Activated CD4-positive, alpha-beta memory T cell treated with anti-CD3 and anti-CD28 coated beads, Interleukin-2, amount 10 ng/mL, durations not matched to agents 7 days and 5 days (primary cell): ENCODE measurements at places on chromosomes 12 and 14. TPM values are rescaled to one million over a fixed set of nuclear protein-coding genes. Genes with fewer than 3 reads are reported as not detected.

DNA sequence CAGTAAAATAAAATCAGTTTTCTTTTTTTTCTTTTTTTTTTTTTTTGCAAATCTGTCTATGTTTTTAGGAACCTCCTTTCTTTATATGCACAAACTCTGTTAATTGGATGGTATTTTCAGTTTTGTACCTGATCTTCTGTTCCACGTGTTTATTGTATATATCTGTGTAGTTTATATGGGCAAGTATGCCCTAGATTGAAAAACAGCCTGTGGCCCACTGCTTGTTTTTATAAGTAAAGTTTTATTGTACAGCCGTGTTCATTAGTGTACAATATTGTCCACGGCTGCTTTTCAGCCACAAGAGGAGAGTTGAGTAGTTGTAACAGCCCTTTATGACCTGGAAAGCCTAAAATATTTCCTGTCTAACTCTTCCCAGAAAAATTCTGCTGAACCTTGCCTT lies 18.7 kb upstream of the MYO1H start:
- peaks cover 21% of the 10 kb centered on the region for H3K27me3 ChIP-seq
- H3K36me3 ChIP-seq = no peaks in the 10 kb centered on the region
- H3K27ac ChIP-seq = no peak overlapping the region
- no peaks in the 10 kb centered on the region for H3K4me1 ChIP-seq

DNA sequence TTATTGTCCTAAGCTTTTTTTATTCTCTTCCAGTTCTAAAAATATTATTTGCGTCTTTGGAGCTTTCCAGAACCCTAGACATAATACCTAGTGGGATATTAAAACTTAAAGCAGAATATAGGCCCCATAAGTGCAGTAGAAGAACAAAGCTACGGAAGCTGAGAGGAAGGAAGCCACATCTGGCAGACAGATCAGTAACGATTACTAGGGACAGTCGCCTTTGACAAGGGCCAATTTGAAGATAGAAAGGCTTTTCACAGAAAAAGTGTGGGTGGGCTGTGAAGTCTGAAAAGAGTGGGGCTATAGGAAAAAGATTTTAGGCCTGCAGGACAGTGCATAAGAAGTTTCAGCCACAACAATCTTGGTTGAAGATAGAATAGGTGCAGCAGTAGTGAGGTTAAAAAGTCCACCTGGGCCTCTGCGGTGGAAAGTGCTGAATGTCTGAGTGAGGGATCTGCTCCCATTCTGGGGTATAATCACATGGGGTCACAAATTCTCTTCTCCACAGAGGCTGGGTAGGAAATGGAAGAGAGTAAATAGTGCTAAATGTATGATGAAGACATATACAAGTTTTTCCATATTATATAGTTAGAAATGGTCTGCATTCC lies 114.5 kb downstream of the CMAS start:
- H3K4me3 ChIP-seq = no peak overlapping the region
- H3K27me3 ChIP-seq = no peaks in the 10 kb centered on the region
- peaks cover 27% of the 10 kb centered on the region for H3K4me1 ChIP-seq

GALNT9 gene
- total RNA-seq = not detected

DNA sequence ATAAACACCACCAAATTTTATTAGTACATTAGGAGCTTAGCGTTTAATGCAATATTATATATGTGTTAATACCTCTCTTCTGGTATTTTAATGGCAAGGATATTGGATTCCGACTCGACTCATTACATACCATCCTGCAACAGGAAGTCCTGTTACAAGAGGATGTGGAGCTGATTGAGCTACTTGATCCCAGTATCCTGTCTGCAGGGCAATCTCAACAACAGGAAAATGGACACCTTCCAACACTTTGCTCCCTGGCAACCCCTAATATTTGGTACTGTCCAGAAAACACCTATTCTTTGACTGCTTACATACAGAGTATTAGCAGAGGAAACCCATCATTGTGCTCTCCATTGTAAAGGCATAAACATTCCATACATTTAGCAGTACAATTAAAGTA lies 45.2 kb downstream of the VEZT start:
- no peak overlapping the region for H3K27ac ChIP-seq
- H3K36me3 ChIP-seq = peaks cover 9% of the 10 kb centered on the region
- DNase-seq = no peak
- H3K4me1 ChIP-seq = no peaks in the 10 kb centered on the region

- H3K4me1 ChIP-seq = peaks cover 50% of the 10 kb centered on the region
- H3K27ac ChIP-seq = no peak overlapping the region
- H3K36me3 ChIP-seq = peaks cover 54% of the 10 kb centered on the region
- DNase-seq = no peak
Measured at GRCh38 chr12:14369311-14369710, 3.8 kb downstream of the ATF7IP start.
